ENCODE measurements at places on chromosomes 7 and 10.
A peak's percentile ranks its signal among the peaks of the same experiment; 100 is the strongest.

DNA sequence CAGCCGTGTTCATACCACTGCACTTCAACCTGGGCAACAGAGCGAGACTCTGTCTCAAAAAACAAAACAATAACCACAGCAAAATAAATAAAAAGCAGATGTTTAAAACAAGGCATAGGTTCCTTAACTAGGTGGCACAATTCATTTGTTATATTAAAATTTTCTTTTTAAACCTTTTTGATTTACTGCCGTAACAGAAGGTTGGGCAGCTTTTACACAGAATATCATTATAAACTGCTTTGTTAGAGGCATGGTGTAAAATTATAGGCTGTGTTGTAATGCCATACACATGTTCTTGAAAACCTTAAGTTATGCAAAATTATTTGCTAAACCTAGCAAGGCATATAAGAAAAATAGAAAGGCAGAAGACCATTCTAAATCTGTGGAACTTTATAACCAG lies 84.4 kb downstream of the MKLN1 start:
- no peak overlapping the region for H3K27ac ChIP-seq
- no peaks in the 10 kb centered on the region for H3K27me3 ChIP-seq
- no peaks in the 10 kb centered on the region for H3K4me1 ChIP-seq

DNA sequence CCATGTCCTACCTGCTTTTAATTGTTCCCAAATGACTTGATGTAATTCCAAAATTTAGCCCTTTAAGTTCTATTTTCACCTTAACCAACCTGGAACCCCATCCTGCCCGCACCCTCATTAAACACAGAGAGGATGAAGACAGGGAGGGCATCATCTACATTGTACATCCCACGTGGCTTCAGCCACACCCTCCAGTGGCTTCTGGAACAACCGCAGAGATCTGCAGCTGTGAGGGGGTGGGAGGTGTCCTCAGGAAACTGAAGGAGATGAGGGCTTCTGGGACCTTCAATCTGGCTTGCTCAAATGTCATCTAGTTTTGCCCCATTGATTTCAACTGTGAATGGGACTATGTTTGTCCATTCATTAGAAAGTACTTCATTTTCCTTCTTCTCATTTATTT lies 39.0 kb downstream of the AKR1B1 start:
- peaks cover 1% of the 10 kb centered on the region for H3K4me1 ChIP-seq
- H3K27ac ChIP-seq, result no peak overlapping the region
- no peaks in the 10 kb centered on the region for H3K36me3 ChIP-seq
- H3K27me3 ChIP-seq, result peaks cover 15% of the 10 kb centered on the region
- no peak overlapping the region for H3K4me3 ChIP-seq
- DNase-seq, result no peak

DNA sequence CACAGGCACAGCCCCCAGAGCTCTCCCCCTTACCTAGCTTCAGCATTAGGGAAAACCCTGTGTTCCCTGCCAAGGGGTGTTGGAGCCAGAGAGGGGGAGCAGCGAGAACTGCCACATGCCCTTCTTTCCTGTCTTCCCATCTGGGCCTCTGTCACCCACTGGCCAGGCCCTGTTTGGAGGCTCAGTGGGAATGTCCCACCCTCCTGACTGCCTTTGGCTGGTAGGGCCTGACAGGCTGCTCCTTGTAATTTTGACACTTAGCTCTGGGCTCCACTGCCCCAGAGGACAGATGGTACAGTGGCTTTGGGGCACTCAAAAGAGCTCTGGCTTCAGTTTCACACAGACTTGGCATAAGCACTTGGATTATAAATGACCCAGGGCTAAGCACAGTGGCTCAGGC lies 50.6 kb downstream of the GRID2IP start:
- no peak overlapping the region for H3K4me3 ChIP-seq

DNA sequence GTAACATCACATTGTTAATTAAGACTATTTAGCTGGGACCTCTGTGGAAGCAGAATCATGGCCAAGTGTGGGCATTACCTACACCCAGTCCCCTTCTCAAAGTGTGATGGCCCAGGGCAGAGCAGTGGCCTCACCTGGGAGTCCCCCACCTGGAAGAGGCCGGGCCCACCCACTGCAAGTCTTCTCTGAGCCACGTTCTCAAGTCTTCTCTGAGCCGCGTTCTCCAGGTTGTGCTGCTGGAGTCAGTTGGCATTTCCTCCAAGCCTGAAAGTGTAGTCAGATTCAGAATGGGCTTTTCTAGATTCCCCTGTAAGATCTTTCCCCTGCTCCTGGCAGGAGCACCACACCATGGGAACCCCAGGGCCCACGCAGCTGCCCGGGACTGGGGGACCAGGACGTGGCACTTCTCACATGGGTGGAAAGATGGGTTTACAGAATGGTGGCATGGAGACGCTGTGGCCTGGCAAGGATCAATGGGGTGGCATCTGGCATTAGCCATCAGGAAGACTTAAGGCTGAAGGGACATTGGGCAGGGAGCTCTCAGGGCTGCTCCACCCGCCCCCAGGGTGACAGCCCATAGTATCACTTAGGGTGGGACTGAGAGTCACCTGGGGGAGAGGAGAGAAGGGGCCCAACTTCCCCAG lies 68.0 kb downstream of the MKI67 start:
- peak overlapping the region; percentile 44 for H3K27ac ChIP-seq
- H3K36me3 ChIP-seq, result peaks cover 40% of the 10 kb centered on the region
- no peak for DNase-seq
- no peaks in the 10 kb centered on the region for H3K27me3 ChIP-seq
- H3K4me3 ChIP-seq, result no peak overlapping the region
- H3K4me1 ChIP-seq, result peaks cover 45% of the 10 kb centered on the region

DNA sequence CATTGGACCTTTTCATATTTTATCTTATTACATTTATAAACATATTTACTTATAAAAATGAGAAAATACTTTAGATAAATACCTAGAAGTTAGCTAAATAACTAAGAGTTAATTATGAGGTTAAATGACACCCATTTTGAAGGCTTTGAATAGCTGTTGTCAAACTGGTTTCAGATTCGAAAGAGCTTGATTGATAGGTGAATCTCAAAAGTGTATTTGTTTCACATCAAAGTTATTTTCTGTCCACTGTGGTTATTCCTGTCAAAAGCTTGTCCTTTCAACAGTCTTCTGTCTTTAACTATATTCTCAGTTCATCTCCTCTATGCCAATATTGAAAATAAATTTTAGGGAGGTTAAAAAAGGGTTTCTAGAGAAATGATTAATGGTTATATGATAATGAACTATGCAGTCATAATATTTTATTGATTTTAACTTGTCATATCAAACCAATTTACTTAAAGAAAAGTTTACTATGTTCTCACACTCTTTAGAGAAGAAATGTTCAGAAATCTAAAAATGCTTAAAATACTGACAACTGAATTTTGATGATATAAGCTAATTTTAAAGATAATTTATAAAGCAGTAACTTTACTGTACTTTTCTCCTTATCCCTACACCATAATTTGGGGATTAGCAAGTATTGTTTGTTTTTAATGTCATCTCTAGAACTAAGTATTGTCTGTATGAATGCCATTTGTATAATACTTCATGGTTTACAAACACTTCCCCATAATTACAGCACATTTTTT lies 72.0 kb upstream of the FOXP2 start:
- H3K27ac ChIP-seq, result no peak overlapping the region
- no peak for DNase-seq
- no peaks in the 10 kb centered on the region for H3K4me1 ChIP-seq
- no peak overlapping the region for H3K4me3 ChIP-seq
- H3K27me3 ChIP-seq, result no peaks in the 10 kb centered on the region

DNA sequence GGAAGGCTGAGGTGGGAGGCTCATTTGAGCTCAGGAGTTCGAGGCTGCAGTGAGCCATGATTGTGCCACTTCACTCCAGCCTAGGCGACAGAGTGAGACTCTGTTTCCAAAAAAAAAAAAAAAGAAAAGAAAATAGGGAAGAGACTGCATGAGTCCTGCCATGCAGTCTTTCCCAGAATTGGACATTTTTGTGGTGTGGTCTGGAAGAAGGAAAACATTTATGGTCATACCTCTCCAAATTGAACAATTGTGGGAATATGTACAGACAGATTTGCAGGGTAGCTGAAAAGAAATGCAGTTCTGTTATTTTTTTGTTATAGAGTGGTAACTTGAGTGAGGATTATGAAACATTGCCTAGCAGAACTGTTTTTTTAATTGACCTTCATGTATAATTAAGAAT lies 198.1 kb downstream of the AUTS2 start:
- DNase-seq, result no peak
- no peaks in the 10 kb centered on the region for H3K4me1 ChIP-seq
- no peak overlapping the region for H3K27ac ChIP-seq
- no peak overlapping the region for H3K4me3 ChIP-seq
- no peaks in the 10 kb centered on the region for H3K36me3 ChIP-seq

Measured in activated naive CD8-positive, alpha-beta T cell treated with anti-CD3 and anti-CD28 coated beads, Interleukin-2, amount 10 ng/mL, durations not matched to agents 7 days and 5 days (primary cell).